Right lobe of liver (tissue), 6 donors: ENCODE measurements at places on chromosomes 13 and 19.
A peak's percentile ranks its signal among the peaks of the same experiment; 100 is the strongest.

DNA sequence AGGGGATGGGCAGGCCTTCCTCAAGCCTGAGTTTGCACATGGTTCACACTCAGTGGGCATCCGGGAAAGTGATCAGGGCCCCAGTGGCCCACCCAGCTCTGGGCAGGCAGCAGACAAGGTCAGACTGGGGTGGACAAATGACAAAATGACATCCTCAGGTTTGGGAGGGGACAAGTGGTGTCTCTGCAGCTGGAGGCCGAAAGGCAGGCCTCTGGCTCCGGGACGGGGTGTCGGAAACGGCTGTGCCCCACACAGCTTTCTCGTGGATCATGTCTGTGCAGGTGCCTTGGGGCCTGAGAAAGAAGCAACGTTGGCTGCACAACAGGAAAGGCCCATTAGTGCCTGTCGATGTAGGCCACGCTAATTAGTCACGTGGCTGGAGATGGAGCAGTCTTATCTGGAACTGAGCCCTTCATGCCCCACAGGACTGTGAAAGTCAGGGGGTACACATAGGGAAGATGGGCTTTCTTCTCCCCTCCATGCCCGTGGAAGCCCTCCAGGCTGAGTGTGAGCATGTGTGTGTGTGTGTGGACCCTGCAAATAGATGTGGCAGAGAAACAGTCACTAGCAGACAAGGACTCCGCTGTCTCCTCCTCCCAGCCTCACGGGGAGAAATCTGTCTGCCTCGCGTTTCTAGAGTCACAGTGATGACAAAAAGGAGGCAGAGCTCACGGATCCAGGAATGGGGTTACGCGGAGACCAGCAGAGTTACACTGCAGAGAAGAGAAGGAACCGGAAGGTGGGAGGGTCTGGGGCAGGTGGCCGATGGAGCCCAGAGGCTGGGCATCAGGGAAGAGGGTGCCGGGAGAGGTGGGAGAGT is 44.2 kb downstream of the CHST8 start:
- DNase-seq: peak; percentile 39

DNA sequence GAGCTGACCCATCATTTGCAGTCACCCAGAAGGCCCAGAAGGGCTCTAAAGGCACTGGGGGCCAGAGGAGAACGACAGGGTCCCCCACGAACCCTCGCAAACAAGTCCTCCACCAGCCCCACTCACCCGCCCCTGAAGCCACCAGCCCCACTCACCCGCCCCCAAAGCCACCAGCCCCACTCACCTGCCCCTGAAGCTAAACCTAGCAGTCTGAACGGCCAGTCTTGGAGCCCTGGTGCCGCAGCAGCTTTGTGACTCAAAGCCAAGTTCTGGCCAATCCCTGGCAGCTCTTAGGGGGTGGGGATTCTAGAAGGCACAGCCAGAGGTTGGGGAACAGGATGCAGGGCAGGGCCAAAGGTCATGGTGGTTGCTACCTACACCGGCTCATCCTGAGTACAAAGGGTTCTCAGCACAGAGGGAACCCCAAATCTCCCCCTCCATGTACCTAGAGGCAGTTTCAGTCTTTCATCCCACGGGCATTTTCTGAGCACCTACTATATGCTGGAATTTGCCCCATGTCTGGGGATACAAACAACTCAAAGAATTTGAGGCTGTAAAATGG is at the start of gene IQCN:
Gene IQCN (minus strand): TSS at position 234 of the 562 bp plus-strand sequence. CDS start 4,974 bp downstream, outside the sequence.
- peak; percentile 90 for DNase-seq

- DNase-seq: no peak
Observed at GRCh38 chr19:10295847-10296591, 6.3 kb downstream of the ICAM5 start.

- no peak for DNase-seq
Observed at GRCh38 chr13:39600766-39601165, 2.2 kb downstream of the LHFPL6 start.

GRCh38 chr19:2549701-2550191 is 73.8 kb downstream of the GADD45B start:
- peak; percentile 82 for DNase-seq

- no peak for DNase-seq
Observed at GRCh38 chr19:52115526-52116053, 20.0 kb upstream of the ZNF841 start.

GRCh38 chr13:63741029-63741813 is 2325.6 kb upstream of the PCDH20 start:
- DNase-seq: peak; percentile 35

- no peak for DNase-seq
Observed at GRCh38 chr13:33230178-33230881, 55.2 kb downstream of the STARD13 start.

DNA sequence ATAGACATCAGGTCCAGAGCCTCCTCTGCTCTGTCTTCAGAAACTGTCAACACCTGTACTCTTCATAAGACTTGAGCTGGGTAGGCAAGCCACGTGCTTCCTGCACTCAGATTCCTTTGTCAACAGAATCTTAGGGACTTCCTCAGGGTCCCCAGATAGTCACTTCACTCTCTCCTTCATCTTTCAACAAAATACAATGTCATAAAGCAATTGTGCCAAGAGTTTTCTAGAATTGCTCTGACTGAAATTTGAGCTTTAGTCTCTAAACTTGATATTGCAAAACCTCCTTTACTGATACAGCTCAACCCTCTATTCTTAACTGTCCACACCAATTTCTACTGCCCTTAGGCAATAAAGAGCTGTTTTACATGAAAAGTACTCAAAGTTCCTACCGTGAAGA is 179.9 kb downstream of the IRS2 start:
- DNase-seq: no peak

GRCh38 chr13:74573654-74574053 is 439.4 kb upstream of the KLF12 start:
- no peak for DNase-seq

GRCh38 chr13:111636271-111636670 is 315.8 kb downstream of the TEX29 start:
- peak; percentile 7 for DNase-seq

DNA sequence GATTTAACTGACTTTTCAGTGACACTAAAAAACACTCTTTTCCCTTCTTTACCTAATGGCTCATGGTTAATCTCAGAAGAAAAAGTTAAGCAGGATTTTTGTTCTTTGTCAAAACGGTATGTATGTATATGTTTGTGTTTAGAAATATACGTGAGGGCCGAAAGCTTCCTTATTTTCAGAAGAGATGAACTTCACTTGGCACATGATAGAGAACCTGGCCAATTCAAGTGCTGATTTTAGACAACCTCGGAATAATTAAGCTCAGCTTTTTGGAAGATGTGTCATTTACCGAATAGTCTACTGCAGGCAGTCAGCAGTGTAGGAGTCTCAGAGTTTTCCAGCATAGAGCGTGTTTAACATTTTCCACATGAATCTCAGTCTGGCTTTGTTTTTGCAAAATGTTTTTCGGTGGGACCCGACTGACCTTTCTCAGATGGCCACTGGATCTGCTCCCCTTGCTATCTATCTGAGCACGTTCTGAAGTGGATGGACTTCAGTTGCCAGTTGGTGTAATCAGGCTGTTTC is 4.6 kb downstream of the RNASEH2B start:
- DNase-seq: no peak

- no peak for DNase-seq
Observed at GRCh38 chr13:70714993-70715392, 606.7 kb upstream of the KLHL1 start.

DNA sequence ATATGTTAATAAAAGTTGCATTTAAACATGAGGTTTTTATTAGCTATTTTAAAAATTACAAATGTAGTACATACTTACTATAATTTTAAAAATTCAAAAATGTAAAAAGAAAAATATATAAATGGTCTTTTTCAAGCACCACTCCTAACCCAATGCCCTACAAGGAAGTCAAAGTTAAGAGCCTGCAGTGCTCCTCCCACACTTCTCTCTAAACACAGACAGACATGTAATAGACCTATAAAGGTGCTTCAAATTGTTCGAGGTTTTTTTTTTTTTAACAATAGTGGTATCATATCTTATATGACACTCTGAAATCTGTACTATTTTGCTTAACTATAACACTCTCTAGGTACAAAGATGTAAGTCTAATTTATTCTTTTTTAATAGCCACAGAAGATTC is 25.4 kb downstream of the VWA8 start:
- no peak for DNase-seq

DNA sequence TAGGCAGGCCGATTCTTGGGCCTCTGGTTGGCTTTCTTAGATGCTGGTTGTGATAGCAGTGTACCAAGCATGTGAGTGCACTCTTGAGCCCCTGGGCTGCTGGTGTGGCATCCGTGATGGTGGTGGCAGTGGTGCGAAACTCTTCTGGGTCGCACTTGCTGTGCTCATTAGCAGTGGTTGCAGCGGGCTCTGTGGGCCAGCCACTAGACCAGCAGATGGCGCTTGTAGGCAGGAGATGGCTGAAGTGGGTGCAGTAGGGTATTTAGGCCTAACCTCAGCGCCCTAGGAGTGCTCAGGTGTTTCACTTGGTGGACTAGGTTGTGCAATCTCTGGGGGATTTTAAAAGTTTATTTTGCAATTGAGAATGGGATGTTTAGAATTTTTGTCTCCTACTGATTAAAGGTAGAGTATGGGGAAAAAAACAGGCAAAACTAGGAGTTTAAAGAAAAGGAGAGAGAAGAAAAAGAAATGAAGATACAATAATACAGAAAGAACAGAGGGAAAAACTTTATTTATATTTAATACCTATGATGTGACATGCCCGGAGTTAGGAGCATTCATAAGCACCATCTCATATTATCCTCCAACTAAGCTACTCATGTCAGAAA is 4.3 kb upstream of the ZNF17 start:
- DNase-seq: peak; percentile 62

GRCh38 chr19:19053508-19054314 is 10.1 kb upstream of the SLC25A42 start:
- DNase-seq: peak; percentile 86

- DNase-seq: no peak
Observed at GRCh38 chr19:4208385-4209094, 20.8 kb upstream of the EBI3 start.
